Right kidney (tissue), 9 donors: ENCODE measurements at places on chromosomes 5 and 9.
A peak's percentile ranks its signal among the peaks of the same experiment; 100 is the strongest.

DNA sequence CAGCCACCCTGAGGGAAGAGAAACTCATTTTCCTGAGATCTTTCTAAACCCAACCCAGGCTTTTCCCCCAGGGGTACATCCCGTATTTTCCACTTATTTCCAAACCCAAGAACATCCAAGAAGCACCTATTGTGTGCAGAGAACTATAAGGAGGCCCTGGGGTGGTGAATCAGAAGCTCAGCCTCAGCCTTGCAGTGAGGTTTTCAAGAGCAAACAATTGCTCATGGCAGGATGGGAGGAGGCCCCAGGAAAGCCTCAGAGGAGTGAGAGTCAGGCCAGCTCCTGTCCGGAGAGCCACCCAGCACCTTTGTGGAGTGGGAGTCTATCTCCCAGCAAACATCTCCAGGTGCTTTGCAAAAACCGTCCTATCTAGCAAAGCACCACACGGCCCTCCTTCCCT lies 19.2 kb downstream of the NIPAL4 start:
- DNase-seq = no peak

GRCh38 chr5:21711866-21712758 lies 1141.0 kb downstream of the CDH12 start:
- DNase-seq = peak; percentile 22

GRCh38 chr5:375336-375920 lies 53.9 kb downstream of the AHRR start:
- DNase-seq = no peak

GRCh38 chr9:123527981-123528380 lies 172.0 kb downstream of the CRB2 start:
- no peak for DNase-seq

- no peak for DNase-seq
Observed at GRCh38 chr5:95878417-95879323, 56.1 kb upstream of the GLRX start.

GRCh38 chr5:58156361-58156760 lies 303.5 kb downstream of the PLK2 start:
- no peak for DNase-seq
